ENCODE measurements at places on chromosomes 16 and 17. TPM values are rescaled to one million over a fixed set of nuclear protein-coding genes. Genes with fewer than 3 reads are reported as not detected.

The AURKB gene
- 50.5 TPM for total RNA-seq

DNA sequence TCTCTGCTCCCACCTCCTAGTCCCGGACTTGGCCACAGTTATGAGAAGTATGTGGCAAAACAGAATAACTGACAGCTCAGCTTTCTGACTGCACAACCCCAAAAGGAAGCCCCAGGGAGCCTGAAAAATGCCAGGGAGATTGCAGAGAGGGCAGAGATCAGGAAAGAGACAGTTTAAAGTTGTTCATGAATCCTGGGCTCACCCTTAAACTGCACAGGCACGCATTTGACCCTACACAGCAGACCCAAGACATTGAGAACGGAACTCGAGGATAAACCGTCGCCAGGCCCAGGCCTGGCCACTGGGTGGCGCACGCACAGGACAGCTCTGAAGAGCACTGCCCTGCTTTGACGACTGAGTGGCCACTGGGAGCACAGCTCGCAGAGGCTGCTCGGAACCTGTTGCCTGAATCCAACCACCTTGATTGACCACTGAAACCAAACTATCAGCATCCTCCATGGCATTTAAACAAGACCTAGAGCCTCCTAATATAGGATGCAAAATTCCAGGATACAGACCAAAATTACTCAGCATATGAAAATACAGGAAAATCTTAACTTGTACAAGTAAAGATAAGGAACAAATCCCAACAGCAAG, 114.0 kb downstream of the C16orf95 start:
- peak; percentile 86 for DNase-seq

The KRTAP3-1 gene
- total RNA-seq: not detected

DNA sequence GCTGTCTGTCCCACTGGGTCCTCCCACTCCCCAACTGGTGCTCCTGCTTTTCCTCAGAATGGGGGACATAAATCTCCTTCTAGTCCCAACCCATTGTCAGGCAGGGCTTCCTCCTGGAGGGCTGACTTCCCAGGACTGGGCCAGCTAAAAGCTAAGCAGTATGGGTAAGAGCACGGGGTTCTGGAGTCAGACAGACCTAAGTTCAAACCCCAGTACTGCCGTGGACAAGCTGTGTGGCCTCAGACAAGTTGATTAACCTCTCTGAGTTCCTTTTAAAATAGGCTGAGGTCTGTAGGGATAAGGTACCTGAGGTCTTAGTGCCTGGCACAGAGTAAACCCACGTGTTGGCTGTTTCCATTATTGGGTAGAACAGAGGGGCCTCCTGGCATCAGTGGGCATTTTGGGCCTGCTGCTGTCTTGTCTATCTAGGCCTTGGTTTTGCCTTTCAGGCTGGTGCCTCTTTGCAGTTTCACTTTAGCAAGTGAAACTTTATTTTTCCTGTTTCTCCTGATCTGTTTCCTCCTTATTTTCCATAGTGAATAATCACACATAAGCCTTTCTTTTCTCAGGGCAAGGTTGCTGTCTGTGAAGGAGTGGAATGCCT, 114.6 kb downstream of the PRKCB start:
- DNase-seq: no peak

GRCh38 chr17:67519801-67520251, 142.7 kb downstream of the PITPNC1 start:
- DNase-seq: no peak

- peak; percentile 66 for DNase-seq
Observed at GRCh38 chr17:59746849-59747445, 39.5 kb downstream of the VMP1 start.

DNA sequence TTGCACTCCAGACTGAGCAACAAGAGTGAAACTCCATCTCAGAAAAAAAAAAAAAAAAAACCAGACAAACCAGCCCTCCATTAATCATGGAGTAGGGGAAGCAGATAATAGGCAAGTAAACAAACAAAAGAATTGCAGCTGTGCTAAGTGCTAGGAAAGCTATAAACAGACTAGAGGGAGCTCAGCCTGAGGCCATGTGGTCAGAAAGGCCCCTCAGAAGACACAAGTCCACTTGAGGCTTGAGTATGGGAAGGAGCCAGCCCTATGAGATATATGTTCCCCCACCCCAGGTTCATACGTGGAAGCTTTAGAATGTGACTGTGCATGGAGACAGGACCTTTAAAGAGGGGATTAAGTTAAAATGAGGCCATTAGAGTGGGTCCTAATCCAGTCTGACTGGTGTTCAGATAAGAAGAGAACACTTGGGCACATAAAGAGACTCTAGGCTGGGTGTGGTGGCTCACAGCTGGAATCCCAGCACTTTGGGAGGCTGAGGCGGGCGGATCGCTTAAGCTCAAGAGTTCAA, 132.6 kb upstream of the NOL11 start:
- DNase-seq: peak; percentile 89

DNA sequence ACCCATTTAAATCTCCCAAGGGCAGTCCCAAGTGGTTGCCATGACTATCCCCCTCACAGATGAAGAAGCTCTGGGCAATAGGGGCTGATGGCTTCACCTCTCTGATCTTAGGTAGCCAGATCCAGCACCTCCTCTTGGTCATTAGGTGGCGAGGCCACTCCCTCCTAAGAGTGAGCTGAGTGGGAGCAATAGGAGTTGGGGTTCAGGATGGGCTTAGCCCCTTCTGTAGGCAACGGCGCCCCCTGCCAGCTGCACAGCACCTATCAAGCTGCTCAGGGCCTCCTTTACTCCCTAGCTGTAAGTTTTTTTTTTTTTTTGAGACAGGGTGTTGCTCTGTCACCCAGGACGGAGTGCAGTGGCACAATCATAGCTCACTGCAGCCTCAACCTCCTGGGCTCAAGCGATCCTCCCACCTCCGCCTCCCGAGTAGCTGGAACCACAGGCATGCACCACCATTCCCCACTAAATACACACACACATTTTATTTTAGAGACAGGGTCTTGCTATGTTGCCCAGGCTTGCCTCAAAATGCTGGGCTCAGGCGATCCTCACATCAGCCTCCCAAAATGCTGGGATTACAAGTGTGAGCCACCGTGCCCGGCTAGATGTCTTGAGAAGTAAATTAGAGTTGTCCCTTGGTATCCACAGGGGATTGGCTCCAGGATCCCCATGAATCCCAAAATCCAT, 3.5 kb upstream of the RRAD start:
- peak; percentile 36 for DNase-seq

The DLG4 gene
- 2.3 TPM for total RNA-seq

GRCh38 chr16:65684230-65684629, 562.4 kb upstream of the CDH11 start:
- DNase-seq: no peak

The TNFRSF13B gene
- not detected for total RNA-seq

- DNase-seq: no peak
Observed at GRCh38 chr17:48584223-48584741, 5.8 kb downstream of the HOXB3 start.

The CLEC18B gene
- 2.0 TPM for total RNA-seq

DNA sequence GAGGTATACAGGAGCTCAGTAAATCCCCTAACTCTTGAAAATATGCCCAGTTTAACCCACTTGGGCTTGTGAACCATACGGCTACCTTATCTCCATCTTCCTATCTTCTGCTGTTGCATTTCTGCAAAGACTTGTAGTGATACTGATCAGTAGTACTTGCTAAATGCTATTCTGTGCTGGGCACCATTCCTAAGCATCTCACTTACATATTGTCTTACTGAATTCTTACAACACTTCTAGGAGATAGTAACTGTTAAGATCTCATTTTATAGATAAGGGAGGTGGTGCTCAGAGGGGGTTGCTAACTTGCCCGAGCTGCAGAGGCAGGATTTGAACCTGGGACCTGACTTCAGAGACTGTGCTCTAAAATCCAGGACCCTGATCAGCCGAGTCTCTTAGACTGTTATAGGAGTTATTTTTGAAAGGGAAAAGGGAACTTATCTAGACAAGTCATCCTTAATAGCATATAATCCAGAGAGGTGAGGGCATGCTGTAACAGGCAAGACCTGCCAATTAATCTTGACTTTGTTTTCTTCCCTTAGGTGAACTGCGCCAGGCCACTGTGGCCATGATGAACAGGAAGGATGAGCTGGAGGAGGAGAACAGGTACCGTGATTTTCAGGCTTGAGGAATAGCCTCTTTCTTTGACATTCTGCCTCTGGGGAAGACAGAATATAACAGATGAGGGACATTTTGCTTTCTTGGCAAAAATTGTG, 149.7 kb downstream of the SNX29 start:
- DNase-seq: no peak
